ENCODE measurements at places on chromosomes 7 and 10. TPM values are rescaled to one million over a fixed set of nuclear protein-coding genes. Genes with fewer than 3 reads are reported as not detected.
A peak's percentile ranks its signal among the peaks of the same experiment; 100 is the strongest.

DNA sequence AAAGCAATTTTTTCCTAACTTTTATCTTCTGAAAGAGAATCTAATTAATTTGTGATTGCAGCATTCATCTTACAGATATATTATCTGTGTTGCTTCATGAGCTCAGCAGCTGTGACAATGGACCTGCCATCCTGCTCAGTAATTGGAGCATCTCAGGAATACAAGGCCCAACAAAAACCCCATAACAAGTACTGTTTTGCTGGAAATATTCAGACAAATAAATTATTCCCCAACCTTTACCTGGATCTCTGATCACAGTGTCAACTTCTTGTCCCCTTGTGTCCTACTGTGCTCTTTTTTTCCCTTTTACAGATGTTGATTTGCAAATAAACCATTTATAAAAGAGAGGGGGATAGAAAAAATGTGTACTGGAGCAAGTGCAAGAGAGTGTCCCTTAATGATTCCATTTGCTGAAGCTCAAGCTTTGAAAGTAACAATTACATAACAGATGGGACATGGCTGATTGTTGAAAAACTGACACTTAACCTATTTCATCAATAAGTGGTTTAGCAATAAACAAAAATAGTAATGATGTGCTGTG lies 1063.4 kb upstream of the GHITM start:
- H3K27ac ChIP-seq, result no peak overlapping the region
- H3K27me3 ChIP-seq, result no peaks in the 10 kb centered on the region
- no peak for DNase-seq
- no peaks in the 10 kb centered on the region for H3K36me3 ChIP-seq

DNA sequence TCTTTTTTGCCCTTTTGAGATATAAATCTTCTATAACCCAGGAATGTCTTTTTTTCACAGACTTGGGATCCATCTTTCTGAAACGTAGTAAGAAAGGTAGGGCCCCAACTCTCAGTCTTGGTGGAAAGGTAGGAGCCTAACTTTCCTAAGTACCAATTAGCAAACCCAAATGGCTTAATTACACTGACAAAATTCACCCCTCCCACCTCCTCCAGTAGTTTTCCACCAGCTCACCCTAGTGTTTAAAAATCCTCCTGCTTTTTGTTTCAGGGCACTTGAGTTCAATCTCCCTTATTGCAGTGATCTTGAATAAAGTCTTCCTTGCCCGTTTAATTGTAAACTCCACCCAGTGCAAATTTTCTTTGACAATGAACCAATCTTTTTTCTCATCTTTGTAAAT lies 600.0 kb downstream of the PHTF2 start:
- H3K27me3 ChIP-seq, result peaks cover 4% of the 10 kb centered on the region
- H3K4me1 ChIP-seq, result no peaks in the 10 kb centered on the region
- no peaks in the 10 kb centered on the region for H3K36me3 ChIP-seq
- H3K27ac ChIP-seq, result no peak overlapping the region

DNA sequence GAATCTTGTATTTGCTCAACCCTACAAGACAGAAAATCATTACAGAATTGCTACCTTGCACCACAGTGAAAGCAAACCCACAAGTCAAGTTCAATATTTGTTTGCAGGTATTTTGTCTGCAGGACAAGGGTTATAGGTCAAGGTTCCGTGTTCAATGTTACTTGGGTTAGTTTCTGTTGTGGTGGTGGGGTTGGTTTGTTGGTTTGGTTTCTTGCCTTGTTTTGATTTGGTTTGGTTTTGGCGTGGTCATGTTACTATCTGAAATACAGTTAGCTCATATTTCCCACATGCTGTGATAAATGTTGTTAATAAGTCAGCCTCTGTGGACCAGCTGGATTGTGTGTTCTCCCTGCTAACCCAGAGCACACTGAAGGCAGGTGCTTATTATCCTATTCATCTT lies 75.6 kb upstream of the INSIG1 start:
- H3K4me3 ChIP-seq, result no peak overlapping the region
- DNase-seq, result no peak
- no peak overlapping the region for H3K27ac ChIP-seq
- H3K36me3 ChIP-seq, result no peaks in the 10 kb centered on the region
- peaks cover 10% of the 10 kb centered on the region for H3K27me3 ChIP-seq

- H3K4me1 ChIP-seq, result peaks cover 19% of the 10 kb centered on the region
- H3K27me3 ChIP-seq, result no peaks in the 10 kb centered on the region
- H3K27ac ChIP-seq, result peak overlapping the region; percentile 79
- H3K4me3 ChIP-seq, result no peak overlapping the region
- DNase-seq, result no peak
- H3K36me3 ChIP-seq, result peaks cover 2% of the 10 kb centered on the region
Measured at GRCh38 chr7:158858592-158859503, 2.5 kb downstream of the DYNC2I1 start.

DNA sequence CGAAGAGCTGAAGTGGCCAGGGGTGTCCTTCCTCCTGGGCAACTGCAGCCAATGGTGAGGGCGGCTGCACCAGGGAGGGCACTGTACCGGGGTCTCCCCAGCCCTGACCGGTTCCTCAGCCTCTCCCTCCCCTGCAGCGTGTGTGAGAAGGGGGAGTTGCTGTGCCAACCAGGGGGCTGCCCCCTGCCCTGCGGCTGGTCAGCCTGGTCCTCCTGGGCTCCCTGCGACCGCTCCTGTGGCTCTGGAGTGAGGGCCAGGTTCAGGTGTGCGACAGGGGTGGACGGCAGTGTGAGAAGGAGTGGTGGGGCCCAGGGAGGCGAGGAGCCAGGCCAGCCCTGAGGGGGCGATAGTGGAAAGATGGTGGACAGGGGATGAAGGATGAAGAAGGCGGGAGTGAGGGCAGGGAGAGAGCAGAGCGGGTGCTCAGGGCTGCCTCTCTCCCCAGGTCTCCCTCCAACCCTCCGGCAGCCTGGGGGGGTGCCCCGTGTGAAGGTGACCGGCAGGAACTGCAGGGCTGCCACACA lies 30.2 kb upstream of the ZNF467 start:
- no peak for DNase-seq
- peaks cover 8% of the 10 kb centered on the region for H3K27me3 ChIP-seq
- H3K4me3 ChIP-seq, result no peak overlapping the region
- H3K27ac ChIP-seq, result no peak overlapping the region
- H3K4me1 ChIP-seq, result no peaks in the 10 kb centered on the region

DNA sequence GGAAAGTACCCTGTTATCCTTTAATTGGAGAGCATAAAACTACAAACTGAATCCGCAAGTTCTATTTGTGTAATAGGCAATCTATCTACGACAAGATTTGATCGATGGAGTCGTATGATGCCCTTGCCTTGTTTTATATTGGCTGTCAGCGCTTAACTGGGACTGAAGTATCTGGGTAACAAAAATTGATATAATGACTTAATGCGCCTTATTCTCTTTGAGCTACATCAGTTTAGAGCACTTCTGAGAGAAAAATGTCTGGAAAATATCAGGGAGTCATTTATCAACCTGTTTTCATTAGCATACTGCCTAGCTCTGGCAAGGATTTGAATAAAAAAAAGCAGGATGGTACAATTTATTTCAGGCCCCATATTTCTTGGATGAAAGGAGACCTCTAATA lies 262.1 kb downstream of the LRMDA start:
- H3K27ac ChIP-seq, result no peak overlapping the region
- peaks cover 23% of the 10 kb centered on the region for H3K27me3 ChIP-seq
- H3K4me3 ChIP-seq, result no peak overlapping the region
- no peak for DNase-seq

DNA sequence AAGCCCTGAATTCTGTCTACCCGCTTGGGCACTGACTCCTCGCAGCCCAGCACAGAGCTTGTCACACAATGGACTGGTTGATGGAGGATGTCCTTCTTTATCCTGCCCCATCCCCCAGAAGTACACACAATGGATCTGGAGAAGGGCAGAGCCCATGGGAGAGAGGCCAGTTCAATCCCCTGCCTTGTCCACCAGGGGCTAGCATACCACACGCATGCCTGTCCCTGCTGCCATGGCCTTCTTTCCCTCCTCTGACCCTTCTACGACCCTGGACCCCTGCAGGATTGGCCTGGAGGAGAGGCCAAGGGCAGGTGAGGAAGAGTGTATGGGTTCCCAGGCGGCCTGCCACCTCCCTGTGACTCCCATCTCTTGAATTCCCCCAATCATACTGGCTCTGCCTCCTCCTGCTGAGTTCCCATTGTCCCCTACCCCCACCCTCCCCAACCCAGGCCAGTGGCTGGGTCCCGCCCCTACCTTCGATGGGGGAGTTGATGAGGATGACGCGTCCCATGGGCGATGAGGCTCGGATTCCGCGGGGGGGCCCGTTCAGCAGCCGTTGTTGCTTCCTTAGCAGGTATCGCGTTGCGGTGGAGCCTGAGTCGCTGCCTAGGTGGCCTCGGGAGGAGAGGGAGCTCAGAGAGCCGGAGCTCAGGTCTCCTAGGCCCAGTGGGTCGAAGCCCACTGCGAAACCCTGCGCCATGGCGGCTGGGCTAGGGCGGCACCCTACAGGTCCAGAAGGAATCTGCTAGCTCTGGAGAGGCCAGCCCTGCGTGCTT lies 1.2 kb downstream of the PDZD7 start:
- no peaks in the 10 kb centered on the region for H3K36me3 ChIP-seq
- H3K27ac ChIP-seq, result no peak overlapping the region
- H3K4me1 ChIP-seq, result peaks cover 26% of the 10 kb centered on the region

- no peak overlapping the region for H3K27ac ChIP-seq
- no peaks in the 10 kb centered on the region for H3K36me3 ChIP-seq
- H3K27me3 ChIP-seq, result peaks cover 11% of the 10 kb centered on the region
- H3K4me1 ChIP-seq, result peaks cover 2% of the 10 kb centered on the region
- no peak for DNase-seq
Measured at GRCh38 chr7:12635830-12636229, 51.6 kb upstream of the ARL4A start.

- peaks cover 6% of the 10 kb centered on the region for H3K36me3 ChIP-seq
- H3K4me3 ChIP-seq, result no peak overlapping the region
- peaks cover 50% of the 10 kb centered on the region for H3K4me1 ChIP-seq
- H3K27ac ChIP-seq, result peak overlapping the region; percentile 39
Measured at GRCh38 chr7:17532861-17533404, 234.5 kb downstream of the AHR start.

GRCh38 chr10:73296946-73297345 lies 44.5 kb upstream of the MRPS16 start:
- no peaks in the 10 kb centered on the region for H3K4me1 ChIP-seq
- H3K27ac ChIP-seq, result no peak overlapping the region
- no peak for DNase-seq
- H3K4me3 ChIP-seq, result no peak overlapping the region
- H3K27me3 ChIP-seq, result peaks cover 77% of the 10 kb centered on the region

DNA sequence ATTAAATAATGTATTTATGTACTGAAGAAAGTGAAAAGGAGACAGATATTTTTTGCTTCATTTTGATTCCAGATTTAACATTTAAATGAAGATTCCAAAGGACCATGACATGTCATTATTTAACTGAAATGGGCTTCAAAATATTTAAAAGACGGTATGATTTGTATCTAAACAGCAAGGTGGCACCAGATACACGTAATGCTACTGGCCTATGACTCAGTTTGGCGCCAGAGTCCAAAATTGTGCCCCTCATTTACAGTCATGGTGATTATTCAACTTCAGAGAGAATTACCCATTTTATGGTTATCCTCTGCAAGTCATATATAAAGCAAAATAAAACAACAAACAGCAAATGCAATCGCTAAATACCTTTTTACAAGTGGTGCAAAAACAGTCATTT lies 94.5 kb downstream of the ETV1 start:
- no peaks in the 10 kb centered on the region for H3K4me1 ChIP-seq
- no peaks in the 10 kb centered on the region for H3K27me3 ChIP-seq
- H3K4me3 ChIP-seq, result no peak overlapping the region
- H3K36me3 ChIP-seq, result no peaks in the 10 kb centered on the region
- H3K27ac ChIP-seq, result no peak overlapping the region
- no peak for DNase-seq

GRCh38 chr7:119578116-119578515 lies 694.9 kb upstream of the KCND2 start:
- no peak for DNase-seq
- no peak overlapping the region for H3K27ac ChIP-seq
- no peaks in the 10 kb centered on the region for H3K27me3 ChIP-seq
- H3K36me3 ChIP-seq, result no peaks in the 10 kb centered on the region
- H3K4me1 ChIP-seq, result peaks cover 1% of the 10 kb centered on the region
- no peak overlapping the region for H3K4me3 ChIP-seq

- H3K27ac ChIP-seq, result no peak overlapping the region
- no peak for DNase-seq
- H3K36me3 ChIP-seq, result no peaks in the 10 kb centered on the region
- peaks cover 17% of the 10 kb centered on the region for H3K27me3 ChIP-seq
Measured at GRCh38 chr10:45053569-45054100, 52.9 kb downstream of the ZNF22 start.

DNA sequence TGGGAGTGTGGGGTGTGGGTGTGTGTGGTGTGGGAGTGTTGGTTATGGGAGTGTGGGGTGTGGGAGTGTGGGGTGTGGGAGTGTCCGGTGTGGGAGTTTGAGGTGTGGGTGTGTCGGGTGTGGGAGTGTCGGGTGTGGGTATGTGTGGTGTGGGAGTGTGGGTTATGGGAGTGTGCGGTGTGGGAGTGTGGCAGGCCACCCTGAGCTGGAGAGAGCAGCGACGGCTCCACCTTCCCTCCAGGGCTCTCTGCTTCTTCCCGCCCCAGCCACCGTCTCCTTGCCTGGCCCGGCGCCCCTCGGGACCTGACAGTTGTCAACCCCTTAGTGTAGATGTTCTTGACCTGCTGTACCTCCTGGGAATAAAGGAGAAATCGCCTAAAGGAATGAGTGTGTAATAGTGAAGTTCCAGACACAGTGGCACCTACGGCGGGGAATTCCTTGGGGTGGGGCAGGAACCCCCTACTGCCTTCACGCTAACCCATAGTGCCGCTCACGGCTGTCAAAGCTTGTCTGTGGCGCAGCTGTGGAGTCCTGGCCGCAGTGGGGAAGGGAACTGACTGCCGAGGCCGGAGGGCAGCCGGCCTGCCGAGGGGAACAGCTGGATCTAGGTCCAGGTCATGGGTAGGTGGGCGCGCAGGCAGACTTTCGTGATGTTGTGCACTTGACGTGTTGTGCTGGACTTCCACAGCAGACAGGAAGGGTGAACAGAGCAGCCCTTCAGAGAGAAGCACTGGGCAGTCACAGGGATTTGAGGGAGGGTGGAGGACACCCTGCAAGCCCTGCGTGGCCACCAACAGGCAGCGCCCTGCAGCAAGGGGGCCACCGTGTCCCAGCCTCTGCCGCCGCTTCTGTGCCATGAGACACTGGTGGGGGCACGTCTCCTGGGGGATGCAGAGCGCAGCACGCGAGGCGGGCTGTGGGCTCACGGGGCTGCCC lies 49.0 kb upstream of the EN2 start:
- peaks cover 21% of the 10 kb centered on the region for H3K27me3 ChIP-seq
- H3K27ac ChIP-seq, result no peak overlapping the region
- no peaks in the 10 kb centered on the region for H3K36me3 ChIP-seq
- no peak overlapping the region for H3K4me3 ChIP-seq

The MUC12 gene
- total RNA-seq, result not detected

The LRRC18 gene
- not detected for total RNA-seq

The ADAM12 gene
- total RNA-seq, result 45.6 TPM

The LRIT1 gene
- not detected for total RNA-seq

The PLPP4 gene
- total RNA-seq, result 2.0 TPM

The GALNT11 gene
- 34.1 TPM for total RNA-seq

The C10orf67 gene
- not detected for total RNA-seq

The SPDYE11 gene
- not detected for total RNA-seq

The C10orf53 gene
- not detected for total RNA-seq

The IL2RA gene
- total RNA-seq, result not detected

The SCIN gene
- 1.6 TPM for total RNA-seq

The BICC1 gene
- total RNA-seq, result 39.4 TPM
